ENCODE measurements at places on chromosomes 1 and 21.

- DNase-seq, result no peak
Measured at GRCh38 chr1:31574749-31575368, 1.5 kb upstream of the TINAGL1 start.

DNA sequence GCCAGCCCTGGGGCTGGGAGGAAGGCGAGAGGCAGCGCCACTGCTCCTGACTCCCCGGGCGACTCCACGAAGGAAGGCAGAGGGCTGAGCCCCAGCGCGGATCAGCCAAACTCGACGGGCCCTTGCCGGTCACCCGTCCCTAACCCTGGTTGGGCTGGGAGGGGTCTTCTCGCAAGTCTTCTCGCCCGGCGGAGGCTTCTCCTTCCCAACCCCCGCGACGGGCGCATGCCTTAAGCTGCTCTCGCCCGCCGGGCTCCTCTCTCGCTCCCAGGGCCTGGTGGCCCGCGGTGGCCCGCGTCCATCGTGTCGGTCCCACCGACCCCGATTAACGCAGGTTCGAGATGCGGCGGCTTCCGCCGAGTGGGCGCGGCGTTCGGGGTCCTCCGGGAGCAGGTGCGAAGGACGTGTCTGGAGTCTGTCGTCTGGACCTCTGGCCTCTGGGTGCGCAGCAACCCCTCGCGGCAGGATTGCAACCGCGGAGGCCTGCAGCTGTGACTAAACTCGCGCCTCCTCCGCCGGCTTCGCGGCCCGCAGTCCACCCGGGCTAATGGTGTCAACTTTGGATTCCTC, 29.0 kb upstream of the PPM1J start:
- no peak for DNase-seq

DNA sequence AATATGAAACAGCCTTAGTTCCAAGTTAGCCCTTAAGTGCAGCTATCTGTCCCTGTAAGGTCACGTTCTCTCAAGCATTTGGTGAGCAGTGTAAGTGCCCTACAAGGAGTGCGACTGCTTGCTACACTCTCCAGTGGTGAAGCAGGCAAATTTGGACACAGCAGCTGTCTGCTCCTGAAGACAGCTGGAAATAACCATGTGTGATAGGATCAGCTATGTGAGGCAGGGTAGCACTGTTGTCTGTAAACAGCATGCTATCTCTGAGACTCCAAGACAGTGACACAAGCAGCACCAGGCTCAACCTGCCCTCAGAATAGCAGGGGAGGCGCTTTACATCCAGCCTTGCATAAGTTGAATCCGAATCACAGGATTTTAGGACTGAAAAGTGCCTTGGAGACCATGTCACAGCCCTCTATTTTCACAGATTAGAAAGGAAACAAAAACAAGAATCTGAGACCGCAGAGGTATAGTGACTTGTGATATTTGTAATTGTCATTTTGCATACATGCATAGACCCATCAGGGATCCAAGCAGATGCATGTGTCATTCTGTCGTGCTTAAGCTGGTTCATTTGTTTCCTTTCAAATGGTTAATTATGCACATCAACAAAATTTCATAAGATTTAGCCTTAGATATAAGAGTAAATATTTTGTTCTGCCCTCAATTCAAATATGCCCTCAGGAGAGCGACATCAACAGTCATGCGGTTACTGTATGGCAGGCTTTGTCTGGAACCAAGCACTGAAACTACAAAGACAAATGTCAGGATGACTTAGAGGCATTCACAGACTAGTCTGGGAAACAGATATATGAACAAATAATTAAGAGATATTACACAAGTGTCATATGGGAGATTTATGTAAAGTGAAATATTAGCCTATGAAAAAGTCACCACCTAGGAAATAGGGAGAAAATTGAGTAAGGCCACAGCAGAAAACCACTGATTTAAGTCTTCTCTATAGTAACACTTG, 134.9 kb upstream of the NRIP1 start:
- no peak for DNase-seq

DNA sequence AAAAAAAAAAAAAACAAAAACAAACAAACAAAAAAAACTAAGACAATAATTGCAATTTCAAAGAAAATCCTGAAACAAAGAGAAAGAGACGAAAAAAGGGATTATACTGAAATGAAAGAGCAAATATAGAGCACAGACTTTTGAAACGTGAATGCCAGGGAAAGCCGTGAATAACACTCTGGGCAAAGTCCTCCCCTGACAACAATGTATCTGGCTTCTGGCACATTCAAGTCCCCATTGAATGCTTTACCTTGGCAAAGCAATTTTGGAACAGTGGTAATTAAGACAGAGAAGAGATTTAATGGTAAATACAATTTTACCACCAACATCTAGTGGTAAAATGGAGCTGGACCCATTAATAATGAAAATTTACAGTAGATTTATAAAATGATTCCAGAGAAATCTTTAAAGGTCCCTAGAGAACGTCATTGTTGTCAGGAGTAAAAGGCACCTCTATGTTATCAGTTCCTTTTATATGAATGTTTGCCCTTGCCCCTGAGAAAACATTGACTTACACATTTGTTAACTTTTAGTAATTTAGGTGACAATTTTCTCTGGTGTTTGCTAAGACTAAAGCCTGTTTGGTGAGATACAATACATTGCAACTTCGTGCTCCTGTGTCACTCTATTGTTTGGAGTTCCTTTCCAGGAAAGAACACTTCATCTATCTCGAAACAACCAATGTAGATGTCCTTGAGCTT, 89.7 kb downstream of the GREM2 start:
- DNase-seq, result no peak

GRCh38 chr1:79982211-79982610, 975.7 kb upstream of the ADGRL4 start:
- DNase-seq, result no peak

DNA sequence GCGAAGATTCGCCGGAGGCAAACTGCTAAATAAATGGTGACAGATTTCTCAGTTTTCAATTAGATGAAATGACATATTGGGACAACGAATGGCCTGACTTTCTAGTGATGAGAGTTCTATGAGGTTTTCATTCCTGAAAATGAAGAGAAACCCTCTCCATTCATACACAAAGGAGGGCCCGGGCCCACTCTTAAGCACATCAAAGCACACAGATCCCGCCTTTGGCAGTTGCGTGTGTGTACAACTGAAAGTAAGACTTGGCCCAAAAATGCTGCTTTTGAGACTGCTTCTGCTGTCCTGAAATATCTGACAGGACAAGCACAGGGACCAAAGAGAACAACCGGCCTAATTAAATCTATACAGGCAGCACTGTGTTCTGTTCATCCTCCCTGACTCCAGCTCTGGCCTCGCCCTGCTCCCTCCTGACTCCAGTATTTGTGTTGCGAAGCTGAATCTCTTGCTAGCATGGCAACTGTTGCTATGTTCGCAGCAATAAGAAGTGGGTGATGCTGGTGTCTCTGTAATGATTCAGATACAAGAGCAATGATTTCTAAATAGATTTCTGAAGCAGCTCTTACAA, 7.4 kb downstream of the LRRC53 start:
- no peak for DNase-seq

DNA sequence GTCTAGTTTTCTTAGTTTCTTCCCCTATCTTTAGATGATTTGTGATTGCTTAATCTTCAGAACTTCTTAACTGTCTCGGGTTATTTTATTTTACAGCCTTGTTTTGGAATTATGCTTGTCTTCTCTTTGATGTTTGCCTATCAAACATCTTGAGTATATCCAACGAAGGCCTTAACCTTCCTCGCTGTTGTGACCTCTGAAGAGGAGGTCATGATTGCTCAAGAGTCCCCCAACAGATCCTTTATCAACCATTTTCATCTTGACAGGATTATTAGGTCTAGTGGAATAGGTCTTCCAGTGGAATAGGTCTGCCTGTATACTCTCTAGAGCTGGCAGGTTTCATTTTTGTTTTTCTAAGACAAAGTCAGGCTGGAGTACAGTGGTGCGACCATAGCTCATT, 45.7 kb downstream of the UBE4B start:
- DNase-seq, result no peak

GRCh38 chr1:151720125-151720524, 1.2 kb upstream of the RIIAD1 start:
- DNase-seq, result no peak

GRCh38 chr1:209749670-209750323, 6.1 kb upstream of the TRAF3IP3 start:
- DNase-seq, result no peak

DNA sequence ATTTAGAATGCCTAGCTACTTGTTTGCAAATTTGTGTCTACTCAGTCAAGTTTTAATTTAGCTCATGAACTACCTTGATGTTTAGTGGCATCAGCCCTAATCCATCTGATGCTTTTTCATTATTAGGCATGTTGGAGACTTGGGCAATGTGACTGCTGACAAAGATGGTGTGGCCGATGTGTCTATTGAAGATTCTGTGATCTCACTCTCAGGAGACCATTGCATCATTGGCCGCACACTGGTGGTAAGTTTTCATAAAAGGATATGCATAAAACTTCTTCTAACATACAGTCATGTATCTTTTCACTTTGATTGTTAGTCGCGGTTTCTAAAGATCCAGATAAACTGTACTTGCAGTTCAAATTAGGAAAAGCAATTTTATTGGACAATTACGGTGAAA, 7.6 kb downstream of the SOD1 start:
- DNase-seq, result no peak

GRCh38 chr1:205824180-205824579, 11.2 kb upstream of the SLC41A1 start:
- DNase-seq, result no peak

GRCh38 chr1:235782601-235783000, 84.1 kb downstream of the LYST start:
- DNase-seq, result no peak

- no peak for DNase-seq
Measured at GRCh38 chr1:61472876-61473275, 252.1 kb downstream of the TM2D1 start.

DNA sequence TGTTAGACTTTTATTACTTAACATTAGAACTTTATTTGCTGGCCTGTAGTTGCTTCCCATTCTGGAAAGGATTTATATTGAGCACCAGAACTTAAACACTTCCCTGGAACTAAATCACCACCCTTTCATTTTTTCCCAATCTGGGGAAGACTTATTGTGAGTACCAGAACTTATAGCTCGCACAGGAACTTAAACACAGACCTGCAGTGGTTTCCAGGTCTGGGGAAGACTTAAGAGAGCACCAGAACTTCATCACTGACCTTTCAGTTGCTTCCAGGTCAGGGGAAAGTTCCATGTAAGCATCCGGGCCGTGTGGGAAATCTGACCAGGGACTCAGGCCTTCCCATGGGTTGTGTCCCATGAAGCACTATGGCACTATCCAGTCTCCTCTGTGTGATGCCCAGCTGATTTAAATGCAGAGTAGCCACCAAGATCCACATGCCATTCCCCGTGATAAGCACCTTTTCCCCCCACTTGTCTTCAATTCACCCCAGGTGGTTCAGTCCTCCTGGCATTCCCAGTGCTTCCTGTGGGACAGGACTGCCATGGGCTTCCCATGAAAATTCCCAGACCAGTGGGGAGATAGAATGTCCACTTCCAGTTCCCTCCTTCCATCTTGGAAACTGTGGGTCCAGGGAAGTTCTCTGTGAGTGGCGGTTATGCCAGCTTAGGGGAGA, 48.9 kb downstream of the C4BPA start:
- DNase-seq, result no peak

DNA sequence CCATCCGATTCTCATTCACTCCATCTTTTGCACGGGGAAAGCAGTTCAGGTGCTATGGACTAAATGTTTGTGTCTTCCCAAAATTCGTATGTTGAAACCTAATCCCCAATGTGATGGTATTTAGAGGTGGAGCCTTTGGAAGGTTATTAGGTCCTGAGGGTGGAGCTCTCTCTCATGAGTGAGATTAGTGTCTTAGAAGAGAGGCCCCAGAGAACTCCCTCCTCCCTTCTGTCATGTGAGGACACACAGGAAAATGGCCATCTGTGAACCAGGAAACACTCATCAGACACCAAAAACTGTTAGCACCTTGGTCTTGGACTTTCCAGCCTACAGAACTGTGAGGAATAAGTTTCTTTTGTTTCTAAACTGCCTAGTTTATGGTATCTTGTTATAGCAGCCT, 15.8 kb upstream of the CCDC190 start:
- DNase-seq, result no peak

GRCh38 chr1:205600085-205600484, 31.7 kb downstream of the ELK4 start:
- no peak for DNase-seq

- DNase-seq, result no peak
Measured at GRCh38 chr1:186595969-186596368, 84.3 kb downstream of the PTGS2 start.

DNA sequence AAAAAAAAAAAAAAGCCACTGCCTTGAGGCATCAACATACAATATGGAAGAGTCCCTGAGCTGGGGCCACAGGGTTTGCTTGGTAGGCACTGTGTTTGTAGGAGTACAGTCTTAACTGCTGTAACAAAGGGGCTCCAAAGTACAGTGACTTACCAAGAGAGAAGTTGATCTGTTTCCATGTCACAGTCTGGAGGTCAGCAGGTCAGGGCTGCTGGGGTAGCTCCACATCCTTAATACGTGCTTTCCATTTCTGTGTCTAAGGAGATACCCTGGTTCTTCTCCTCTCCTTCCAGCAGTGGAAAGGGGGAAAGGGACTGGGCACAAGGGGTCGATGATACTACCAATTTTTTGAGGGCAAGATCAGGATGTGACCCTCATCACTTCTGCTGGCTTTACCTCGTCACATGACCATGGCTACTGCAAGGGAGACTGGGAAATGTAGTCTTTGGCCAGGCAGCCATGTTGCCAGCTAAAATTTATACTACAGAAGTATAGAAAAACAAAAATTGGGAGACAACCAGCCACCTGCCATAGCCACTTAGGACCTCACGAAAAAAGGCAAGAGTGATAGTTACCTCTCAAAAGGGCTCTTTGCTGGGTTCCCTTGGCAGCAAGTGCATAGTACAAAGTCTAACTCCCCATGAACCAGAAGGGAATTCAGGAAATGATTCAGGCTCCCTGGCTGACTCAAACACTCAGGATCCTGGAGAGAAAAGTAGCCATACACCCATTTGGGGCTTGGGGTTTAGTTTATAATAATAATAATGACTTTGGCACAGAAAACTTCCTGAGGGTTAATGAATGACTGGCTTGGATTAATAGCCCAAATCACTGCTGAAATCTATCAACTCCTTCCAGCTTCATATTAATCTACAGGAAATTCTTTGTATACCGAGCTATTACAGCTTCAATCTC, 52.7 kb upstream of the ATP5PO start:
- DNase-seq, result no peak

GRCh38 chr1:29398431-29398830, 162.1 kb downstream of the PTPRU start:
- no peak for DNase-seq

DNA sequence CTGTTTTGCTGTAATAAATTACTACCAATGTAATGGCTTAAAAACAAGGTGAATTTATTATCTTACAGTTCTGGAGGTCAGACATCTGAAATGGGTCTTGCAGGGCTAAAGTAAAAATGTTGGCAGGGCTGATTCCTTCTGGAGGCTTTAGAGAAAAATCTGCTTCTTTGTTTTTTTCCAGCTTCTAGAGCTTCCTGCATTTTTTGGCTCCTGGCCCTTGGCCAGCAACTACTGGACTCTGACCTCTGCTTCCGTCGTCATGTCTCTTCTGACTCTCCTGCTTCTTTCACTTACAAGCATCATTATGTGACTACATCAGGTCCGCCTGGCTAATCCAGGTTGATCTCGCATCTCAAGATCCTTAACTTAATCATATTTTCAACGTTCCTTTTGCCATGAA, 350.9 kb downstream of the S1PR1 start:
- DNase-seq, result peak; percentile 52
